T47D (cell line): ENCODE measurements at places on chromosomes 2 and 18.

DNA sequence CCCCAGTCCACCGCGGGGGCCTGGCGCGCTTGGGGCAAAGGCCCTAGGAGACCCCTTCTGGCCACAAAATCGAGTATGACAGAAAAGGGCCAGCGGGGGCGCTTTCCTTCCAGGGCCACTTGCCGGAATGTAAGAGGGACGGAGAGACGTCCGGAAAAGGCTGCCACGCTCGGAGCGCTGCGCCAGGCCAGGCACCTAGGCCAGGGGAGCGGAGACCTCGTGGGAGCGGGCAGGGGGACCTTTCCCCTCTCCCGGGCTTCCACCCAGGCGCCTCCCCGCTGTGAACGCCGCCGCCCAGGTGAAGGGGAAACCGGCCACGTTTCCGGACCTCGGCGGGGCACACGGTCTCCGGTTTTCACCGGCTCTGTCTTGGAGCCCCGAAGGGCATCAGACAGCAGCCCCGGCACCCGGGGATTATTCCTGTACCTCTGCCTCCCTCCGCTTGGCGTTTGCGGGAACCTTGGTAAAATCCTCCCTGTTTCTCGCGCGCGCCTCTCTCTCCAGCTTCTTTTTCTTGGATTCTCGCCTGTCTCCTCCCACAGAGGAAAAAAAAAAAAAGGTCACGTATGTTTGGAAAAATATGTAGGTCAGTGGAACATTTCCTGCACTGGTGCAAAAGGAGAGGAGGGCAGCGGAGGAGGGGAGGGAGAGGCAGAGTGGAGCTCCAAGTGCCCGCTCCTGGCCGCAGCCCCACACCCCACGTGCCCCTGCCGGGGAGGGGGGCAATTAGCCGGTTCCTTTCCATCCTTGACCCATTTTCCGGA lies 1.2 kb upstream of the NPAS2 start:
- DNase-seq: peak; percentile 41

DNA sequence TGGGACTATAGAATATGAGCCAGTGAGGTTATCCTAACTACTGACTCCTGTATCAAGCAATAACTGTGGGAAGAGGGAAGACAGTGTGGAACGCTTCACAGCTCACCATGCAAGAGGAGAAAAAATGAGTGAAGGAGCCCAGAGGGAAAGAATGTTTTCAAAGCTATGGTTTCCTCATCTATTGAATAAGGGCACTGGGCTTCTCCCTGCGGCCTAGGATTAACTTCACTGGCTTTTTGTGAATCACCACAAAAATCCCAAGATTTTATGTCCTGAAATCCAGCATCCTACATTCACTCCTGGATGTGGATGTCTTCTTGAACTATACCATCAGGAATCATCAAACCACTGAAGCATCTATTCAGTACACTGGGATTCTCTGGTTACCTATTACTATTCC lies 44.5 kb upstream of the SP5 start:
- DNase-seq: no peak

DNA sequence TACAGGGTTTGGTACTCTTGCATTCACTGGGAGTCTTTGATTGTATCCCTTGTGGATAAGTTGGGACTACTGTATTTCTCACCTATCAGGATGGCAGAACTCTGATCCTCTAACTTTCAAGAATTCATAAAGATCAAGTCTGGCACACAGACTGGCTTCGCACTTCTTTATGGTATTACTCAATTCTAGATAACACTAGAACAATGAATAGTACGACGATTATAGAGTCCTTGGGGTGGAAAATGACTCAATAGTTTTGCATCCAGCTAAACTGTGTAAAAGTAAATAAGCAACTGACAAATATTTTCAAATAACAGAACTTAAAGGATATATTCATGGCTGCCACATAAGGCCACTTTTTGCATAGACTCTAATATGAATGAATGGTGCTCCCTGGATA lies 103.4 kb upstream of the MEX3C start:
- no peak for DNase-seq

GRCh38 chr18:72830109-72830508 lies 37.7 kb downstream of the NETO1 start:
- DNase-seq: peak; percentile 68

DNA sequence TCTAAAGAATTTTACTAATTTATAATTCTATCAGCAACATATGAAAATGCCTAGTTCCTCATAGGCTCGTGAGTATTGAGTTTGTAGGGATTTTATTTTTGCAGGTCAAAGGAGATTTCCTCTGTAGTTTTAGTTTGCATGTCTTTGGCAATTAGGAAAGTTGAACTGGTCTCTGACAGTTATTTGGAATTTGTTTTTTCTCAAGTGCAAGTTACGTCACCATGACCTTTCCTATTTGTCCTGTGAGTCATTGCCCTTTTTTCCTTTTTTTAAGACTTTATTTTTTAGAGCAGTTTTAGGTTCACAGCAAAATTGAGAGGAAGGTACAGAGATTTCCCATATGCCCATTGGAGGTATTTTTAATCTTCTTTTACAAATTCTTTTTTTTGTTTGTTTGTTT lies 29.0 kb downstream of the RAMP1 start:
- DNase-seq: no peak
